ENCODE measurements at places on chromosomes 11 and 22.

DNA sequence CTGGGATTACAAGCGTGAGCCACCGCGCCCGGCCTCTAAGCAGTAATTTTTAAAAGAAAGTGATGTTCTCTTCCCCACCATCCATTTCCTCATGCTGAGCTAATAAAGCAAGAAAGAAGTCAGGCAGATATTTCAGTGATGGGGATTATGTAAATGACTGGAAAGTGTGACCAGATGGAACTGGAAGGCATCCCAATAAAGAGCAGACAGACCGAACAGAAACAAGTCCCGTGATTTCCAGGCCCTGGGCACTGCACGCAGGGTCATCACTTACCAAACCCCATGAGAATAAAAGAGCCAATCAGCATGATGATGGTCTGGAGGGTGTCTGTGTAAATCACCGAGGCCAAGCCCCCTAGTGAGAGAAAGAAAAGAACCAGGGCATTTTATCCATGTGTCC is 18.2 kb downstream of the SLC5A4 start:
- no peak for DNase-seq

DNA sequence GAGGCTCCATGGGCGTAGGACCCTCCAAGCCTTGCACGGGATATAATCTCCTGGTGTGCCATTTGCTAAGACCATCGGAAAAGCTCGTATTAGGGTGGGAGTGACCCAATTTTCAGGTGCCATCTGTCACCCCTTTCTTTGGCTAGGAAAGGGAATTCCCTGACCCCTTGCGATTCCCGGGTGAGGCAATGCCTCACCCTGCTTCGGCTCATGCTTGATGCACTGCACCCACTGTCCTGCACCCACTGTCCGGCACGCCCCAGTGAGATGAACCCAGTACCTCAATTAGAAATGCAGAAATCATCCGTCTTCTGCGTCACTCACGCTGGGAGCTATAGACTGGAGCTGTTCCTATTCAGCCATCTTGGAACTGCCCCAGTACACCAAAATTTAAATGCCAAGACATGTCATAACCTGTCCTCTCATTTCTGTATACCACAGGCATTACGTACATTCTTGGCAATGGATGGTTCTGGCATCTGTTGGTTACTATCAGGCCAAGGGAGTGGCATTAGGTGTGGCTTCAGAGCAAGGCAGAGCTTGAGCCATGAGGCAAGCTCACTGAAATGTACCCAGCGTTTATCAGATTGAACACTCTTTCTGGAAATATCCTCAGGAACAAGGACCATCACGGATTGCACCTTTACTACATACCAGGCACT is 95.4 kb upstream of the GALNT18 start:
- no peak for DNase-seq

- peak; percentile 57 for DNase-seq
Observed at GRCh38 chr11:57566005-57566904, 1.2 kb downstream of the UBE2L6 start.

- no peak for DNase-seq
Observed at GRCh38 chr11:75714211-75714610, 3.4 kb upstream of the MOGAT2 start.

DNA sequence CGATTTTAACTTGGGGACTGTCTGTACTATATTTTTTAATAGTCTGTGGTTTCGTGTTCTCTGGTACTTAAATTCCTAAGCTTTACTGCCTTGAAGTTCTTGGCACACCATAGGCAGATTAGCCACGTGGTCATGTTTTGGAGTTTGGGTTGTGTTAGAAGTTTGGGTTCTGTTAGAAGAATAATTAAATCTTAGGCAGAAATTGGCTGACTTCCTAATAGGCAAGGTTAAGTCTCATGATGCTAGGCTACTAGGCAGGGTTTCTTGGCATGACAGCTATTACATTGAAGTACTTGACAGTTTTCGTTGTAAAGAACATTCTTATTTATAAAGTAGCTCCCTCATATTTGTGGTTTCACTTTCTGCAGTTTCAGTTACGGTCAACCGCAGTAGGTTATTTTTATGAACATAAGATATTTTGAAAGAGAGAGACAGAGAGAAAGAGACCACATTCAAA is 30.0 kb upstream of the MMP7 start:
- DNase-seq = peak; percentile 36

DNA sequence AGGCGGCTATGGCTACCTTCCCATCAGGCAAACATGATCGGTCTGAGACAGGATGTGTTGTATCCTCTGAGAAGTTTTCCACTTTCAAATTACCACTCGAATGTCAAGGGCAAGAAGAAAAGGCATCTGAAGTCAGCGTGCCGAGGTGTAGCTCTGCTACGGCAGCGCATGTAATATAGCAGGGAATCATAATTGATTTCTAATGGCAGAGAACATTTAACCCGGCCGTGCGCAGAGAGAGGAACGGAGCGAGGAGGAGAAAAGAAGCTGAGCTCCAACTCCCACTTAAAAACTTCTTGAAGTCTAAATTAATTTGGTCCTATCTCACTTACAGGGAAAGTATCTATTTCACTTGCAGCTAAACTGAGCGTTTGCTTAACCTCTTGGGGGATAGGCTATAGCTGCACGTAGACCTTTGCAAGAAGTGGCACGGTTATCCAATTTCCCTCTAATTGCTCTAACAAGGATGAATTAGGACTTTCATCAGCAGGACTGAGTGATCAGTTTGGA is 137.3 kb upstream of the KIRREL3 start:
- DNase-seq = no peak

DNA sequence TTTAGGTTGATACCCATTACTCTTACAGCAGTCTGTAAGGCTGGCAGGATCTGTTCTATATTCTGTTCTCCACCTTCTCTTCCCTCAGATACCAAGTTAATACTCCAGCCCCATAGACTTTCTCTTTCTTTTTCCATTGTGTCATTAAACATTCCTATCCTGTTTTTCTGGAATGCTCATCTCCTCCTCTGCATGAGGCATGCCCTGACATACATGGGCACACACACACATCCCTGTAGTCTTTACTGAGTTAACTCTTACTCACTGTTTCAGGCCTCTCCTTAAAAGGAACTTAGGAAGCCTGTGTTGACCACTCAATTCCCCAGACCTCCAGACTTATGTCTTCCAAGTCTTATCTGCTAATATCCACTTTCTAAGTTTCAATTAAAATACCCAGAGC is 476.8 kb downstream of the METTL15 start:
- peak; percentile 7 for DNase-seq

- DNase-seq = no peak
Observed at GRCh38 chr11:111550258-111550657, 9.7 kb downstream of the LAYN start.

DNA sequence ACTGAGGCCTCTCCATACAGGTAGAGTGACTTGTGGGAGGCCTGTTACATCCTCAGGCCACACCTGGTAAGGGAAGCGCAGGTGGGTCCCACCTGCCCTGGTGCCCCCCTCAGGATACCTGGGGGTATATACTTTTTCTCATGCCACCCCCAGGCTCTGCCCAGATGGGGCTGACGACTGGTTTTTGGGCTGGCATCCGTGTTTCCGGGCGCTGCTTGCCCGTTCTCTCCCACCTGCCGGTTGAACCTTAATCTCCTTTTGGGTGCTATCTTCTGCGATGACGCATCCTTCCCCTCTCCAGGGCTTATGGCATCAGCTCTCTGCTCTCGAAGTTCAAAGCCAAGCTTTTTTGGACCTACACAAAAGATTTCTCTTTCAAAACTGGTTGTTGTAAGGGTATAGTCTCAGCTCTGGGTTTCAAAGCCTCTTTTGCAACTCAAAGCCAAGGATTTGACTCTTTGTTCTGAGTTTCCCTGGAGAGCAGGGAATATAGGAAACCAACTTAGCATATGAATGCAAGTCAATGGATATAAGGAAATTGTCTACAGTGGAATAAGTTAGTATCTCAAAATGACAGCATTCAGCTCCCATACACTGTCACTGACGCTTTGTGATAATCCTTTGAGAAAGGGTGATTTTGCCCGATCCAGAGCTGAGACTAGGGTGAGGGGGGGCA is 8.6 kb upstream of the LRRC10B start:
- no peak for DNase-seq

DNA sequence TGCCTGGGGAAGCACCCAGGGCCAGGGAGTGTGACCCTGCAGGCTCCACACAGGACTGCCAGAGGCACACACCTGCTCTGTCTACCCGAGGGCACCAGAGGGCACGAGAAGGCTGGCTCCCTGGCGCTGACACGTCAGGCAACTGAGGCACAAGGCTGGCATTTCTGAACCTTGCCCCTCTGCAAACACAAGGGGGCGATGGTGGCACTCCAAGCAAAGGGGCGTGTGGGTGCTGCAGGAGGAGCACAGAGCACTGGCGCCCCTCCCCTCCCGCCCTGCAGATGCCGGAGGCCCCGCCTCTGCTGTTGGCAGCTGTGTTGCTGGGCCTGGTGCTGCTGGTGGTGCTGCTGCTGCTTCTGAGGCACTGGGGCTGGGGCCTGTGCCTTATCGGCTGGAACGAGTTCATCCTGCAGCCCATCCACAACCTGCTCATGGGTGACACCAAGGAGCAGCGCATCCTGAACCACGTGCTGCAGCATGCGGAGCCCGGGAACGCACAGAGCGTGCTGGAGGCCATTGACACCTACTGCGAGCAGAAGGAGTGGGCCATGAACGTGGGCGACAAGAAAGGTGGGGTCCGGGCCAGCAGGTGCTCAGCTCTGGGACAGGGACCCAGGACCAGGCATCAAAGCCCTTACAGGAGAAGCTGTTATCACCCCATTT is 20.8 kb upstream of the TXNRD2 start:
- DNase-seq = peak; percentile 84

- DNase-seq = peak; percentile 27
Observed at GRCh38 chr22:28395920-28396753, 283.5 kb downstream of the TTC28 start.

DNA sequence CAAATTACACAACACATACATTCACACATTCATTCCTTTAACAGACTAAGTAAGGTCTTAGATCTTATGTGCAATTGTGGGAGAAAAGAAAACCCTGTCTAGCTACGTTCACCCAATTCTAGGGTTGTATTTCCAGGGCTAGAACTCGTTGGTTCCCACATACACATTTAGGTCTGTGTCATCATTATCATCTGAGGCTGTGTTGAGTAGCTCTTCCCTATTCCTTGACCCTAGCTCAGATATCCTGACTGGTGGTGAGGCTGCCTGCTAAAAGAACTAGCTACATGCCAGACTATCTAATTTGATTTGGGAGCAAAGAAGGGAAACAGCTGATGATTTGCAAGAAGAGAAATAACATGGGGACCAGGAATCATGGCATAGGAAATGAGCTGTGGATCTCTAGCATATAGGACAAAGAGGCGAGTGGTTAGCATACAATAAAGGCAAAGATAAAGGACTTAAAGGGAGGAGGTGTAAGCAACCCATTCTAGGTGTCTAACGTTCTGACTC is 27.5 kb upstream of the OR10G7 start:
- DNase-seq = no peak

DNA sequence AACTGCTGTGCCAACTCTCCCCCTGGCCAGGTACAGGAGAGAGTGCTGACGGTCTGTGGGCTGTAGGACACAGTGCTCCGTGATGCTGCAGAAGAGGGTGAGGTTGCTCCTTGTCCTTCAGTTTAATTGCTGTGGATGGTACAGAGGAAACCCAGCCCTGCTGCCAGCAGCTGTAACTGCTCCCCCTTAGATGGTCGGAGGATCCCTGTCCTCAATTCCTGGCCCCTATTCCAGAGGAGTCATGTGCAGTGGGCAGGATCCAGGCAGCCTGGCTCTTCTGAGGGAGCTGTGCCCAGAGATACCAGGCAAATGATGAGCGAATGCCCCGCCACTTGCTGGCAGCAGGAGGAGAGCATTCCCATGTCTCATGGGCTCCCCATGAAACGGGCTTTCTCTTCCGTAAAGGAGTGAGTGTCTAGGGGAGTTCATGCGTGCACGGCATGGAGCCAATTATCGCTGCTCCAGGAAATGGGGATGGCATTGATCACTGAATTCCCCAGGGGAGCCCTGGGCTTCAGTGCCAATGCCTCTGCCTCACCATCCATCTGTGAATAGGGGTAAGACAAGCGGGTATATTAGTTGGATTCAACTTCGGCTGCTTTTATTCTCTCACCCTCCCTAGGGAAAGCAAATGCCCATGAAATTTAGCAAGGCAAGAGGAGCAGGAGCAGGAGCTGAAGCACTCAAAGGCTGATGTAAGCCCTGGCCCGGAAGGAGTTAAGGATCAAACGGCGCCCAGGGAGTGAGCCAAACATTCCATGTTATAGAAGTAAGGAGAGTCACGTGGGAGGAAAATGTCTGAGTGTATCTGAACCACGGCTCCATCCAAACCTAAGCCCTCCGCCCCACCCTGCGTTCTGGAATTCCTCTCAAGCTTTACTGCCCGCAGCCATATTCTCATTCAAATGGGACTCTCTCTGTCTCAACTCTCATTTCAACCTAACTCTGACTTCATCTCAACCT is 51.0 kb upstream of the CSNK2A3 start:
- no peak for DNase-seq

GRCh38 chr11:109374441-109374840 is 47.5 kb upstream of the C11orf87 start:
- no peak for DNase-seq

GRCh38 chr22:22787786-22788459 is 99.7 kb upstream of the IGLL5 start:
- DNase-seq = peak; percentile 36

- no peak for DNase-seq
Observed at GRCh38 chr22:48320048-48320682, 1507.5 kb downstream of the BRD1 start.
